CD4-positive, alpha-beta memory T cell (primary cell): ENCODE measurements at places on chromosomes 7 and 10.

- H3K4me1 ChIP-seq: no peaks in the 10 kb centered on the region
- H3K4me3 ChIP-seq: no peak overlapping the region
- DNase-seq: no peak
- no peak overlapping the region for H3K27ac ChIP-seq
- H3K36me3 ChIP-seq: no peaks in the 10 kb centered on the region
Observed at GRCh38 chr7:20030915-20031362, 186.2 kb downstream of the MACC1 start.

DNA sequence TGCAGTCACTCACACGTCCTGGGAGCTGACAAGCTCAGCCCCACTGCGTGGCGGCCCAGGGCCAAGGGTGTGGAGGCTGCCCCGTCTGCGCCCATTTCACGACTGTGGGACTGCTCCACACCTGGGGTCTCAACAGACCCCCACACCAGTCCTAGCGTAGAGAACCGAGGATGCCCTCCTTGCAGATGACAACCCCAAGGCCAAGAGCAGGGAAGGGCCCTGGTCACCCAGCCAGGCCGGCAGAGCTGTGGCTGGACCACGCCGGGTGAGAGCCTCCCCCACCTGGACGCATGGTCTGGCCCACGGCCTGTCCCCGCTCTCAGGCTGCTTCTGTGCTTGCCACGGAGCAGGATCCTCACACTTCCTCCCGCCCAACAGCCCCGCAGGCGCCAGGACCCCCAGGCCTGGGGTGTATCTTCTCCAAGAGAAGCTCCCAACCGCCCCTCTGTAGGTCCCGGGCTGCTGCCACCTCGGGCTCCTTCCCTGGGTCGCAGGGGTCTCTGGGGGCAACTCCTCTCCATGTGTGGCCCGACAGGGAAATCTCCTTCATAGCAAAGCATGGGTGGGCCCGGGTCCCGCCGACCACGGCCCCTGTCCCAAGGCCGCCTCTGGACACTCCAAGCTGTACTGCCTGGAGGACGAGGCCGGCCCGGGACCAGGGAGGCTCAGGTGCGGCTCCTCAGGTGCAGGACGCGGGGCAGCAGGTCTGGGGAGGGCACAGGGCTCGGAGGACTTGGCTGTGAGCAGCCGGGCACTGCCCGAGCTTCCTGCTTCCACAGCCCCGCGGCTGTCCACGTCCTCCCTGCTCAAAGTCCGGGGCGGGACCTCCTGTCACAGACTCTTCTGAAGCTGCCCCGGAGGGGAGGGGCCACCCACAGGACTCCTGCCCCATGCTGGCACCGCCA, 88.8 kb downstream of the FOXL3 start:
- DNase-seq: no peak
- no peaks in the 10 kb centered on the region for H3K36me3 ChIP-seq
- no peaks in the 10 kb centered on the region for H3K27me3 ChIP-seq
- no peak overlapping the region for H3K4me3 ChIP-seq
- H3K4me1 ChIP-seq: peaks cover 24% of the 10 kb centered on the region

DNA sequence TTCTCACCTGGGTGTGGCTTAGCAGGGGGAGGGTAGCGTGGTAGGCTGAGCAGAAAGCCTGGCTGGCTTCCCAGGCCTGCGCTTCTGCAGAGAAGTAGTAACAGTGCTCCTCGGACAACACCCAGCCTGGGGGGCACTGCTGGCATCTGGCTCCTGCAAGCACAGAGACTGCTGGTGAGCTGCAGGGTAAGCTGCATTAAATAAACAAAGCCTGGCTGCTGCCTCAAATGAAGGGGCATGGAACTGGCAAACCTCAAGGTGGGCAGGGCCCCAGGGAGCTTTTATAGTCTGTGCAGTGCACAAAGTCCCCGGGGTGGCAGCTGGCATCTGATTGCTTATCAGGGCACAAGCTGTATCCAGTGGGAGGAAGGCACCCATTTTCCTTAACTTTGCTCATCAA, 3.9 kb downstream of the KLRG2 start:
- H3K36me3 ChIP-seq: no peaks in the 10 kb centered on the region
- H3K27ac ChIP-seq: no peak overlapping the region
- peaks cover 13% of the 10 kb centered on the region for H3K27me3 ChIP-seq
- peaks cover 10% of the 10 kb centered on the region for H3K4me1 ChIP-seq
- DNase-seq: no peak

DNA sequence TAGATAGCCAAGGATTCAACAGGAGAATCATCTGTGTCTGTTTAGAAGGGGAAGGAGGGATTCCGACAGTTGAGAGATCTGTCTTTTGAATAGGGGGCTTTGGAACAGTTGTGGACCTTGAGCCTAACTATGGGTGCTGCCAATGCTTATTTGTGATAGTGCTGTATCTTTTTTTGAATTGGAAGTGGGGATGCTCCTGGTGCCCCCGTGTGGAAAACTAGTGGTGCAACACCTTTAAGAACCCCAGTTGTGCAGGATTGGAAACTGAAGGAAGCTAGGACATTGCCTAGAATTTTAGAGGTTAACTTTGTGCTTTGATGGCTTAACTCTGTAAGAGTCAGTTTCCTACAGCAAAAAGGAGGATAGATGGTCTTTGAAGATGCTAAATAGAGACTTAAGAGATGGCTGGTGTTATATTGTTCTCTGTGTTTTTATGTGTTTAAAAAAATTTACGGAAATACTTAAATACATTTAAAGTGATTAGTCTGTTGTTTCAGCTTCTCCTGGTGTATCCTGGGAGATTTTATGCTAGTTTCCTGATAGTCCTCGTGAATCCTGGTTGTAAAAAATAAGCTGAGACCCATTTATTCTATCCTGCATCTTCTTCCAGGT, 69.3 kb downstream of the AP3M1 start:
- no peak overlapping the region for H3K4me3 ChIP-seq
- peak; percentile 52 for DNase-seq
- H3K36me3 ChIP-seq: peaks cover 11% of the 10 kb centered on the region
- H3K27me3 ChIP-seq: no peaks in the 10 kb centered on the region
- peaks cover 17% of the 10 kb centered on the region for H3K4me1 ChIP-seq

- DNase-seq: no peak
- no peak overlapping the region for H3K4me3 ChIP-seq
- no peak overlapping the region for H3K27ac ChIP-seq
- H3K36me3 ChIP-seq: no peaks in the 10 kb centered on the region
Observed at GRCh38 chr7:81839708-81840369, 70.0 kb upstream of the HGF start.

- DNase-seq: no peak
- H3K4me3 ChIP-seq: no peak within 1 kb of the TSS
- no peaks in the 10 kb centered on the region for H3K4me1 ChIP-seq
- H3K27me3 ChIP-seq: no peaks in the 10 kb centered on the region
- no peaks in the 10 kb centered on the region for H3K36me3 ChIP-seq
Observed at GRCh38 chr10:102869258-102870198, at the start of gene AS3MT. TSS of gene AS3MT (plus strand) at chr10:102869470. CDS start at chr10:102869593, 123 bp downstream.

DNA sequence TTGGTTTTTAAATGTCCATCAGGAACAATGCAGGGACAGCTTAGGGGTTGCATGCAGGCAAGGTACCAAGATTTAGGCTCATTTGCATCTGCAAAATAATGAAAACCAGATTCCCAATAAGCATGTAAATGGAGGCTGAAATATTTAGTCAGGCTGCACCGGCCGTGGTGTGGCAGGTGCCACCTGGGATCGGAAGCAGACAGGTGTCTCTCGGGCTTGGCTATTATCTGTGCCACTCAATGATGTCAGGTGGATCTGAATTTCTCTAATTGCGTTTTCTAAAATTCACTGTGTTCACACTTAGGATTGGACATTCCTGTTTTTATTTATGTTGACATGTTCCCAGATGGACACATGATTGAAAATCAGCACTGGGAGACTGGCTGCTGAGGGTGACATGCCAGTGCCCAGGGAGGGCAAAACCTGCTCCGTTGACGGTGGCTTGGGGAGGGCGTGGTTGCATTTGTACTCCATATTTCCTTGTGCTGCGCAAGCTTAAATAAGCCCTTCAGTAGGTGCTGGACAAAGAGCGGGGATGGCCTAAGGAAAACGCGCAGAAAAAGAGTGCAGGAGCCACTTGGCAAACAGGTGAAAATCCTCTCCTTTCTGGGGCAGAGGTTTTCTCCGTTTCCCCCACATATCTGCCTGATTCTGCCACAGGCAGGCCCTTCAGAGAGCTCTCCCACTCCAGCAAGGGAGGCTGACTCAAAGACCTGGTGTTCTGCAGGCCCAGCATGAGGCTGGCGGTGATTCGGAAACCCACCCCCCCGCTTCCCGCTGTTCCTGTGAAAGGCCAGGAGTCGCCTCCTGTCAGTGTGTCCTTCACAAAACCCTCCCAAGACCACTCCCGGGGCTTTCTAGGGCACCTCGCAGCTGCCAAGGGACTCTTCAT, 142.5 kb downstream of the WDR37 start:
- no peaks in the 10 kb centered on the region for H3K36me3 ChIP-seq
- no peak overlapping the region for H3K4me3 ChIP-seq
- no peak overlapping the region for H3K27ac ChIP-seq
- no peak for DNase-seq
- no peaks in the 10 kb centered on the region for H3K27me3 ChIP-seq

- no peaks in the 10 kb centered on the region for H3K4me1 ChIP-seq
- H3K36me3 ChIP-seq: peaks cover 5% of the 10 kb centered on the region
- no peak overlapping the region for H3K4me3 ChIP-seq
- H3K27me3 ChIP-seq: no peaks in the 10 kb centered on the region
Observed at GRCh38 chr7:2729893-2730716, 42.1 kb downstream of the AMZ1 start.

DNA sequence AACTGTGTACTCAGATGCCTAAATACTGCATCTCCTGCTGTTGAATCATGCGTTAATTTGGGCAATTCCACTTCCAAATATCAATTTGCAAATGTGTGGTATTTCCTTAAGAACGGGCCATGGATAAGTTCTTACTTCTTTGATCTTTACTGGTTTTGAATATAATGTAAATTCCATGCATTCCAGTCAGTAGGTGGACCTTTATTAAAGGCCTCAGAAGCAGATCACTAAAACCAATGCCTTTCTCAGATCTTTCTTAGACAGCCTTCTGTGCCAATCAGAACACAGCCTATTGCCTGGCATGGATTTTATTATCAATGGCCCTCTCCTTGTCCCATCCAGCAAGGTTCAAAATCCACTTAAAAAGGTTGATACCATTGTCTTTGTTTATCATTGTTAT, 21.5 kb upstream of the POM121L12 start:
- no peak for DNase-seq
- H3K4me1 ChIP-seq: no peaks in the 10 kb centered on the region
- no peaks in the 10 kb centered on the region for H3K36me3 ChIP-seq
- H3K4me3 ChIP-seq: no peak overlapping the region

- H3K4me1 ChIP-seq: no peaks in the 10 kb centered on the region
- no peaks in the 10 kb centered on the region for H3K36me3 ChIP-seq
- H3K27me3 ChIP-seq: no peaks in the 10 kb centered on the region
- DNase-seq: no peak
Observed at GRCh38 chr10:48383393-48383792, 76.9 kb downstream of the MAPK8 start.

DNA sequence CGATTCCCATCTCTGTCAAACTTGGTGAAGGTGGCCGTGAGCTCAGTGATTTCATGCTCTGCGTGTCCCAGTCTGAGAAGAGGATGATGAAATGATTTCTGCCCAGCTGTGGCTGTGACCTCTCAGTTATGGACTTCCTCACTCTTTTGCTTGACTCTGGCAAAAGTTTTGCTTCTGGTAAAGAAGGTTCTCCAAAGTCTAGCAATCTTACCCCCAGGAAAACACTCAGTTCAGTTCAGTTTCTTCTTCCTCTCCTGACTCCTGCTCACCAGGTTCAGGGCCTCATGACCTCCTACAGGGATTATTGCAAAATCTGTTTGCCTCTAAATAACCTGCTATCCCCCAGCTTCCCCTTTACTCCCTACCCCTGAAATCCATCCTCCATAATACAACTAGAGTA, 4.9 kb upstream of the BLOC1S2 start:
- H3K4me1 ChIP-seq: peaks cover 6% of the 10 kb centered on the region
- H3K27me3 ChIP-seq: no peaks in the 10 kb centered on the region
- no peak overlapping the region for H3K4me3 ChIP-seq
- no peak for DNase-seq
- no peak overlapping the region for H3K27ac ChIP-seq

DNA sequence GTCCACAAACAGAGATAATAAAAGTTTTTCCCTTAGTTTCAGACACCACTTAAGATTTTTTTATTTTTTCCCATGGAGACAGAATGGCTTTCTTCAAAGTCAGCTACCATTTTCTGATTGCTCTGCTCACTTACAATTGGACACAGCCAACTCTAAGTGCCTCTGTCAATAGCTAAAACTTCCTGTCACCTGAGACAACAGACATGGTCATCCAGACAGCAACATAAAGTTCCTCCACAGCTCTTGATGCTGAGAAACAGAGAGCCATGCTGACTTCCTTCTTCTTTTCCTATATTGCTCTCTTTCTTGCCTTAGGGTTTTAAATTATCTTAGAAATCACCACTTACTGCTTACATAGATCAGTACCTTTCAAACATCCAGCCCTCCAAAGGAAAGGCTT, 12.0 kb downstream of the ZNF800 start:
- DNase-seq: no peak
- H3K4me3 ChIP-seq: no peak overlapping the region
- no peak overlapping the region for H3K27ac ChIP-seq

- H3K27ac ChIP-seq: no peak overlapping the region
- no peaks in the 10 kb centered on the region for H3K36me3 ChIP-seq
- no peaks in the 10 kb centered on the region for H3K4me1 ChIP-seq
- H3K27me3 ChIP-seq: no peaks in the 10 kb centered on the region
- H3K4me3 ChIP-seq: no peak overlapping the region
Observed at GRCh38 chr10:98469001-98469931, 22.5 kb upstream of the HPS1 start.

DNA sequence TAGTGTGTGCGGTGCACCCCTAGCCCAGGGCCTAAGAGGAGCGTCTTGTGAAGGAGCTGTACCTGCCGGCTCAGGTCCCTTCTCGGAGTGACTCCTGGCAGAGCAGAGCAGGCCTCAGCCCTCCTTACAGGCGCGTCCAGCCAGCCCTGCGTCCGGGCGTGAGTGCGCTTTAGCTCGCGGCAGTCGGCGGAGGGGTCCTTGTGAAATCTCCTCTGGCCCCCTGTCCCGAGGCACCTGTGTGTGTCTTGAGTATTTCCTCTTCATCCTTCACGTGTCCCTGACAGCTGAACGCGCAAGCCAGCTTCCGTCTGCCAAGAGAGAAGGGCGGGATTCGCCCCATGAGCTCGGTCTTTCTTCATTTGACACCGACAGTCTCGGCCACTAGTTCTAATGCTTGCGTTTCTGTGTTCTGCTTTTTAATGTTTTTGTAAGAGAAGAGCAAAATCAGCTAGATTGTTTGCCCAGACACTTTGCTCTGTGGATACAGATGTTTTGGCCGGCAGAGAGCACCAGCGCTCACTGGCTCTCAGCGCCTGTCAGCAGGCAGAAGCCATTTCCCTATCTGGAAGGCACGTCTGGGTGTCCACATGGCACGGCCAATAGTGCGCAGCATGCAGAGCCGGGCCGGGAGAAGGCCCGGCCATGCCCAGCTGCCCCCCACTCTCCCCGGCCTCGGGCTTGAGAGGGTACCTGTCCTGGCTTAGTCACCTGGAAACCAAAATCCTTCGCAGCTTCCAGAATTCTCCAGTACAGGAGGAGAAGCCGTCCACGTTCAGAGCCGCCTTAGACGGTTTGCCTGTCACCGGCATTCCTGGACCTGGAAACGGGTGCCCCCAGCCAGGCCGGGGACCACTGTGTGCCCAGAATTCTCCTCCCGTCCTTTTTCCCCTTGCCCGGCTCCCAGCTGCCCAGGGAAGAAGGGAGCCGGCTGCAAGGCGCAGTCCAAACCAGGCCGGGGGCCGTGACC, 7.0 kb downstream of the GET4 start:
- peaks cover 22% of the 10 kb centered on the region for H3K36me3 ChIP-seq
- peaks cover 30% of the 10 kb centered on the region for H3K4me1 ChIP-seq
- DNase-seq: no peak
- no peak overlapping the region for H3K4me3 ChIP-seq
- H3K27ac ChIP-seq: no peak overlapping the region

GRCh38 chr10:88522715-88523114, 60.4 kb downstream of the RNLS start:
- H3K4me3 ChIP-seq: no peak overlapping the region
- no peaks in the 10 kb centered on the region for H3K27me3 ChIP-seq
- DNase-seq: no peak
- H3K27ac ChIP-seq: no peak overlapping the region
- H3K36me3 ChIP-seq: no peaks in the 10 kb centered on the region
